ENCODE measurements at places on chromosomes 5 and 9. TPM values are rescaled to one million over a fixed set of nuclear protein-coding genes. Genes with fewer than 3 reads are reported as not detected.

The FOXD4L6 gene
- total RNA-seq: not detected

DNA sequence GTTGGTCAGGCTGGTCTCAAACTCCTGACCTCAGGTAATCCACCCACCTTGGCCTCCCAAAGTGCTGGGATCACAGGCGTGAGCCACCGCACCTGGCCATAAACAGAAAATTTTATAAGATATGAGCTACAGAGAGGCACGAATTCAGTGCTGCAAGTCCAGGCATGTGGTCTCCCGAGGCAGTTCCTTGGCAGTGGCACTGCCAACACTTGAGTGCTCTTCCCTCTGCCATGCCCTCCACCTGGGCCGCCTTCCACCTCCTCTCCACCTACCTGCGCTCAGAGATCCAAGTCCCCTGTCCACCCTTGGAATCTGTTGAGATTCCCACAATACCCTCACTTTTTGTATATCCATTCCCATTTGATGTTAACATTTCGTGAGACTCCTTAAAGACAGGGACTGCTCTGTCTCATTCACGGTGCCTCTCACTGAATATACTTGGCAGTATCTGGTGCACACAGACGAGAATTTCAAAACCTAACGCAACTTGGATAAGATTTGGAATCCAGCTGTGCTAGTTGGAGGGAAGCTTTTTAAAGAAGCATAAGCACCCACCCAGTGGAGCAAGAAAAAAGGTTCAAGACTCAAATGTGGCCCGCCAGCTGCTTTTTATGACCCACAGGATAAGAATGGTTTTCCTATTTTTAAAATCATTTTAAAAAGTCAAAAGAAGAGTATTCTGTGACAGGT, 68.3 kb downstream of the DCP2 start:
- no peak for DNase-seq

- no peak for DNase-seq
Measured at GRCh38 chr9:84374013-84374412, 33.5 kb upstream of the SLC28A3 start.

GRCh38 chr5:8843771-8844170, 702.1 kb downstream of the SEMA5A start:
- peak; percentile 21 for DNase-seq

DNA sequence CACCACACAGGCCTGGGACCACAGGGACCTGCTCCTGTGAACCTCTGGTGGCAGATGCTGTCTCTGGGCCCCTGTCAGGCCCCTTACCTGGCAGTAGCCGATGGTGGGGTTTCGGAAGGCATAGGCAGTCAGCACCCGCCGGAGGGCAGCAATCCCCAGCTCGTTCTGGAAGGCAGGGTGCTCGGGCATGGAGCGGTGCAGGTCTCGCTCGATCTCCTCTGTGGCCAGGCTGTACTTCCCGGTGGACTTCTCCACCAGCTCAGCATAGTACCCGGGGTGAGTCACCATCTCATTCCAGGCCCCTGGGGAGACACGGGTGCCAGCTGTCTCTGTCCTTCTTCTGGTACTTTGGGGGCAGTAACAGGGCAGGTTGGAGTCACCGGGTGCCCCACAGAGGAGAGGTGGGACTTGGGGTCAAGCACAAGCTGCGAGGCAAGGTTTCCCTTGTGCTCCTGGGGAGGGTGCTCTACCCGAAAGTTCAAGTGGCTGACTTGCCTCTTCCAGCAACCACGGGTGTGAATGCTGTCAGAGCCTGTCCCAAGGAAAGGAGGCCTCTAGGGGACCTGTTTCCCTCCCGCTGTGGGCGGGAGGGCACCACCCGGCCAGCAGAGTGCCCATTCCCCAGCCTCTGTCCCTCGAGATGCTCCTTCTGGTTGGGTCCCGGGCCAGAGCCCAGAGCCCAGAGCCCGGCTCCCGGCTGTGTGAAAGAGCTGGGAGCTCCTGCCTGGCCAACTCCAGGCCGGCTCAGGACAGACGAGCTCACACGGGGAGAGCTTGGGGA, 19.8 kb upstream of the MRNIP start:
- DNase-seq: peak; percentile 58

DNA sequence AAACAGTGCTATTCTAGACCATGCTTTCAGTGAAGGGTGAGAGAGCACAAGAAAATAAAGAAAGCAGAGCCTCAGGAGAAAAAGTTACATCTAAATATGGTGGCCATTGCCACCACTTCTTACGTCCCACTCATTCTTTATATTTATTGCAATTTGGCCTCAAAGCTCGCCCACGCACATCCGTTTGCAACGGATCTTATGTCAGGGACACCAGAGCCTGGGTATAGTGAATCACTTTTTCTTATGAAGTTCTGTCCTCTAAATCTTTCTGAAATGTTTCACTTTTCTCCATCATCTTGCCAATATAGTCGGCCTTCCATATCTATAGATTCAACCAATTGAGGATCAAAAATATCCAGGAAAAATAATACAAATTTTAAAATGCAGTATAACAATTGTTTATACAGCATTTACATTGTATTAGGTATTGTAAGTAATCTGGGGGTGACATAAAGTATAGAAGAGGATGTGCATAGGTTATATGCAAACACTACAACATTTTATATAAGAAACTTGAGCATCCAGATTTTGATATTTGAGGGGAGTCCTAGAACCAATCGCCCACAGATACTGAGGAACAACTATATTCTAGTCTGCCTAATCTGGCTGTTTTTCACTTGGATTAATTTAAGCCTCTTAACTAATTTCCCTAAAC, 35.2 kb downstream of the GOLPH3 start:
- no peak for DNase-seq
